Activated T-cell treated with anti-CD3 and anti-CD28 coated beads for 1 hour (primary cell): ENCODE measurements at places on chromosomes 2 and 18.

DNA sequence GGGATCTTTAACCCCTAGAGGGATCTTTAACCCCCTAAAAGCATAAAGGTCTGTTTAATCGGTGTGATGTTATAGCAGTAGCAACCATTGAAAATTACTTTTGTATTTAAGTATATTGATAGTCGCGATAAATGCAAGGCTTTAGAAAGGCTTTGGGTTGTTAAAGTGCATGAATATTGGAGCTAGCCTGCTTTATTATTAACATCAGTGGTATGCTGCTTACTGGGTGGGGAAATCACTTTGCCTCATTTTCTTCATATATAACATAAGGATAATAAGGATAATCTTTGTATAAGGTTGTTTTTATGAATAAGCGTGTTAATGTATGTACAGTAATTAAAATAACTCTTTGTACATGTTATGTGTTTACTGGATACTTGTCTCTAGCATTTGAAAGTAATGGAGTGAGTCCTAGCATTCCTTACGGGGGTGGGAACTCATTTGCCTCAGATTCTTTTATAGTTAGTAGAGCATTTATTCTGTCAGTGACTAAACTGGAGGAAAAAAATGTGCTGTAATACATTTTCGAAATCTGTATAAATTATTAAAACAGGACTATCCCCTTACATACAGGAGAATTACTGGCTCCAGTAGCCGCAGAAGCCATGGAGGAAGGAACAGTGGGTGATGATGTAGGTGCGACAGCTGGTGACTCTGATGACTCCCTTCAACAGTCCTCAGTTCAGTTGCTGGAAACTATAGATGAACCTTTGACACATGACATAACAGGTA is 122.2 kb downstream of the BIRC6 start:
- no peak for DNase-seq

DNA sequence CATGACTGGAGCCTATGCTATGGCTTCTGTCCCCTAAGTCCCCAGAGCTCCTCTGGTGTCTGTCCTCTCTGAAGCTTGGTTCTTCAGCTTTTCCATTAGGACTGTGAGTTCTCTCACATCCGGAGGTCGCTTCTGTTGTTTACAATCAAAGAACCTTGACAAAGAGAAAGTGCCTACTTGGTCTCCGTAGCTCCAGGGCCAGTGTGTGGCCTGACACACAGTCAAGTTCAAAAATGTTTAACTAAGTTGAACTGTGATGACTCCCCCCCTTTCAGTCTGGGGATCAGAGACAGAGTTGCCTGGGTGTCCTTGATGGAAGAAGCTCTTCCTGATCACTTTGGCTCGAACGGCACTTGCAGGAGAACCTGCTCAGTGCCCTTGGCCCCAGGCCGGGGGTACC is 26.3 kb upstream of the YWHAQ start:
- no peak for DNase-seq

- no peak for DNase-seq
Measured at GRCh38 chr18:59617468-59617932, 79.7 kb downstream of the CCBE1 start.

- DNase-seq: no peak
Measured at GRCh38 chr2:54575379-54575888, 119.3 kb downstream of the SPTBN1 start.

DNA sequence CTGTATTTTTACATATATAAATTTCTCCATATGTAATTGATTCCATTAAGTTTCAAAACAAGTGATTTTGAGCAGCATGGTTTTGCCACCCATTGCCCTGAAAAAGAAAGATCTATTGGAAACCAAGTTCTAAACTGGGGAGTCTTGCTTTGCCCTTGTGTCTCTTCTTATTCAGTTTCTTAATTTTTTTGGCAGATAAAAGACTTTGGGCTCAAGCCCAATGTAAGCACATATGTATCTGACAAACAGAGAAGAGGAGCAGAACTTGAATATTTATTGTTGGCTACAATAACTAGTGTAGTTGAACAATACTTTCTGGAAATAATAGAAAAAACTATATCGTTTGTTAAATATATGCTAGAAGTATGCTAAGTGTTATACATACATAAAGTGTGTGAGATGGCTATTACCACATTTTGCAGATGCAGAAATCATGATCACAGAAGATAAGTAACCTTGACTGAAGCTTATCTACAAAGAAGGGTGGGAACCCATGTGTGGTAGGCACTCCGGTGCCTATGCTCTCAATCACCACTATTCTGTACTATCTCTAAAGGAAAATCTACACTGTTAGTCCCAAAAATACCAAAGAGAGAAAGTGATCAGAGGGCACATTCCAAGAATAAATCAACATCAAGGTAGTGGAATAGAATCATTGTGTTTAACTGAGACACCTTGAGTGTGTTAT is 109.1 kb downstream of the PLA2R1 start:
- DNase-seq: no peak
